ENCODE measurements at places on chromosomes 5 and 9.

DNA sequence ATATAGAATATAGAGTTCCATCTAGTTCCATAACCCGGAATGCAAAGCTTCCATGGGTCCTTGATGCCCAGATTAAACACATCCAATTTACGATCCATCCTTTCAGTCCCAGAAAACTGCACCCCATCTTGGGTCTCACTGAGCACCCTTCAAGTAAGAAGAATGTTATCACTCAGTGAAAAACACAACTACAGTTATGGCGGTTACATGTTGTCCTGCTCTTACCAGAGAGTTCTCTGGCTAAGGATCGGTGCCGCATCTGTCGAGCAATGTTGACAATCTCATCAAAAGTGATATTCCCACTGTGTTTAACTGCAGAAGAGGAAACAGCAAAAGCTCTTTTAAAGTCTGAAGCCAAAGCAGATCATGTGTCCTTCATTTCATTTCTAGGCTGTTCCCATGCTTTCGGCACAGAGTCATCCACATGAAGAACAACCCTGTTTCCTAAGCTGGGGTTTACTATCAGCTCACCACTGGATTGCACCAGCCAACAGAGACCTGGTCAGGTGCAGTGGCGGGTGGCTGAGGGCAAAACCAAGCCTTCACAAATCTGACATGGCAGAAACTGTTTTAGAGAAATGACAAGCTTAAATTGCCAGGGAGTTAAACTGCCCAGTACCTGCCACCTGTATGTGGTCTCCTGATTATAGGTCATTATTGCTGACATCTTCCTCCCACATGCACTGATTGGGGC, 2.9 kb downstream of the RPL12 start:
- no peak for DNase-seq

DNA sequence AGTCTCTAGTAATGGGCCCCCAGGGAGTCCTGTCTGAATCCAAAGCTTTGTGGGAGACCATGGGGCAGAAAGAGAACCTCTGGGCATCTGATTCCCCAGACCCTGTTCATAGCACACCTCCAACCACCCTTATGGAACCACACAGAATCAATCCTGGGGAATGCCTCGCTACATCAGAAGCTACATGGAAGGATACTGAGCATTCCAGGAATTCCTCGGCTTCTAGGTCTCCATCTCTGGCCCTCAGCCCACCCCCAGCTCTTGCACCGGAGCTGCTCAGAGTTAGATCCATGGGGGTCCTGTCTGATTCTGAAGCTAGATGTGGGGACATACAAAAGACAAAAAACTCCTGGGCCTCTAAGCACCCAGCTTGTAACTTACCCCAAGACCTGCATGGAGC, 28.4 kb downstream of the VCP start:
- no peak for DNase-seq

DNA sequence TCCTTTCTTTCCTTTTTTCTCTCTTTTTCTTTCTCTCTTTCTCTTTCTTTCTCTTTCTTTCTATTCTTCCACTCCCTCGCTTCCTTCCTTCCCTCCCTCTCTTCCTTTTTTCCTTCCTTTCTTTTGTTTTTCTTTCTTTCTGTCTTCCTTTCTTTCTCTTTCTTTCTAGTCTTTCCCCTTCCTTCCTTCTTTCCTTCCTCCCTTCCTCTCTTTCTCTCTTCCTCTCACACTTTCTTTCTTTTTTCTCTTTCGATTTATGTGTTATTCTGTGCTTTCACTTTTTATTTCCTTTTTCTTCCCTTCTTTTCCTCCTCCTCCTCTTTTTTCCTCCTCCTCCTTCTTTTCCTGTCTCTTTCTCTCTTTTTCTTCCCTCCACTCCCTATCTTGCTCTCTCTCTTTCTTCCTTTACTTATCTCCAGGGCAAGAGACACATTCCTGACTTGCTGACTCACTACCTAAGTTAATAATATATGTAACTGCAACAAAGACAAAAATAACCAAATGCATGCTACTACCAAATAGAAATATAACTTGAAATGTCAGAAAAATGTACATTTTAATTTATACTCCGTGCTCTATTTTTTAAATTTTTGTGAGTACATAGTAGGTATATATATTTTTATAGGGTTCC, 445.5 kb downstream of the GABRG2 start:
- no peak for DNase-seq

- DNase-seq: no peak
These were observed 593.6 kb downstream of the MTRR start for GRCh38 chr5:8462565-8462964.

DNA sequence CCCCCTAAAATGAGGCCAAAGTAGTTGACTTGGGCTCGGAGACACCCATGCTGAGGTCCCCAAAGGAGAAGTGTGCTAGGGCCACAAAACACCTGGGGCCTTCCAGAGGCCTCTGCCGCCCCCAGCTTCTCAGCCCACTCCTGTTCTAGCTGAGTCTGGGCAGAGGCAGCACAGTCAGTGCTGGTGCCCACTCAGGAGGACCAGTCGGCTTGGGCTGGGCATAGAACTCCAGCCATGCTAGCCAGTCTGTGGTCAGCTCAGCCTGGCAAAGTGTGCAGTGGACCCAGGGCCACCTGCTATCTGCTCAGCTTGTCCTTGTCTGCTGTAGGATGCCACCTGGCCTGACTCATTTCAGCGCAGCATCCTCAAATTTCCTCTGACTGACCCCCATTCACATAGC, 254.6 kb downstream of the FSTL4 start:
- DNase-seq: no peak

DNA sequence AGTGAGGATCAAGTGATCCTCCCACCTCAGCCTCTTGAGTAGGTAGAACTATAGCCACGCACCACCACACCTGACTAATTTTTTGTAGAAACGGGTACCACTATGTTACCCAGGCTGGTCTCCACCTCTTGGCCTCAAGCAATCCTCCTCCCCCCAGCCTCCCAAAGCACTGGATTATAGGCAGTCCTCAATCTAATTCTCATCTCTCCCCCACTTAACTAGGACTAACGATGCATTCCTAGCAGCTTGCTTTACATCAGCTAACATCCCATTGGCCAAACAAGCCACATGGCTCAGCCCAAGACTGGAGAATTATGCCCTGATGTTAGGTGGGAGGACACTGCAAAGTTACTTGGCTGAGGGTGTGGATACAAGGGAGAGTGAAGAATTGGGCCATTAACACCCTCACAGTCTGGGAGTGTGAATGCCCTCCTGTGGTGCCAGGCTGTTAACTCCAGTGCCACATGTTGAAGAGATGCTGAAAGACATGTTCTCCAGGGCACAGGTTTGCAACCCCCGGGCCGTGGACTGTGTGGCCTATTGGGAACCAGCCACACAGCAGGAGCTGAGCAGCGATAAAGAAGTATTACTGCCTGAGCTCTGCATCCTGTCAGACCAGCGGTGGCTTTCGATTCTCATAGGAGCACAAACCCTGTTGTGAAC, 5.3 kb upstream of the ZNF367 start:
- DNase-seq: no peak
